Activated T-cell treated with anti-CD3 and anti-CD28 coated beads for 48 hours (primary cell): ENCODE measurements at places on chromosomes 16 and 17.

- DNase-seq: no peak
Observed at GRCh38 chr17:57099165-57099564, 14.1 kb downstream of the AKAP1 start.

- no peak for DNase-seq
Observed at GRCh38 chr16:74747716-74748615, 26.7 kb downstream of the FA2H start.

- no peak for DNase-seq
Observed at GRCh38 chr17:80372456-80372855, 42.5 kb upstream of the ENDOV start.

DNA sequence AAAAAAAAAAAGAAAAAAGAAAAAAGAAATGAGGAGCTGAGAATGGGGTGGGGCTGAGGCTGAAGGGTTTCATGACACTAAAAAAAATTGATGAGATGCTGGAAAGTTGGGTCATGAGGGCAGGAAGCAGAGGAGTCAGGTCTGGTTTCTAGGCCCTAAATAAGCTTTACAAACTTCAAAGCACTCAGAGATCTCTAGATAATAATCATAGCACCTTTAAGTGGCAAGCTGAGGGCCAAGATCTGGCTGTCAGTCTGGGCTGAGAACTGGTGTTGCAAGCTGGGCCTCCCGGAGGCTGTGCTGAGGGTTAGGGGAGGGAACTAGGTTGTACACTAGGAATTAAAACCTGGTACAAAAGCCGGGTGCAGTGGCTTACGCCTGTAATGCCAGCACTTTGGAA lies 6.4 kb downstream of the ZNF764 start:
- DNase-seq: peak; percentile 55

DNA sequence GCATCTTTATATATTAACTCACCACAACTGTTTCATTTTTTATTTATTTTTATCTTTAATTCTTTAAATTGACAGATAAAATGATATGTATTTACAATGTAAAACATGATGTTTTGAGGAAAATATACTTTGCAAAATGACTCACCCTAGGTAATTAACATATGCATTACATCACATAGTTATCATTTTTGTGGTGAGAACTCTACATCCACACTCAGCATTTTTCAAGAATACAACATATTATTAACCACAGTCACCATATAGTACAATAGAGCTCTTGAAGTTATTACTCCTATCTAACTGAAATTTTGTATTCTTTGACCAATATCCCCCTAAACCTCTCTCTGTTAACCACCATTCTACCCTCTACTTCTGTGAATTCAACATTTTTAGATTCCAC lies 194.7 kb upstream of the KIF2B start:
- DNase-seq: no peak

DNA sequence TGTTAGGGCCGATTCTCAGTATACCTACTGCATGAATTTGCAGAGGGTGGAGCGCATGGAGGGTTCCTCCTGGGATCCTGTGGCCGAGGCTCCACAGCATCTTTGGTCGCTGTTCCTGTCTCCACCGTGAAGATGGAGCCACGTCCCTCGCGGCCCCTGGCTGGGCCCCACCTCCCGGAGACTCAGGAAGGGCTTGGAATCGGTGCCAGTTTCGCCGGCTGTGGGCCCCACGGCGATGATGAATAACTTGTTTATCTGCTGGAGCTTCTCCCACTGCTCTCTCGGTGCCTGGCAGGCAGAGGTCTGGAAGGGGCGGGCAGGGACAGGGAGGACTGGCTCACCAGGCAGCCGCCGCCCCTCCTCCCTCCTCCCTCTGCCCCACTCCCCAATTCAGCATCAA lies 8.1 kb downstream of the SLC5A11 start:
- no peak for DNase-seq

GRCh38 chr16:86520317-86521210 lies 10.2 kb downstream of the FOXF1 start:
- no peak for DNase-seq

DNA sequence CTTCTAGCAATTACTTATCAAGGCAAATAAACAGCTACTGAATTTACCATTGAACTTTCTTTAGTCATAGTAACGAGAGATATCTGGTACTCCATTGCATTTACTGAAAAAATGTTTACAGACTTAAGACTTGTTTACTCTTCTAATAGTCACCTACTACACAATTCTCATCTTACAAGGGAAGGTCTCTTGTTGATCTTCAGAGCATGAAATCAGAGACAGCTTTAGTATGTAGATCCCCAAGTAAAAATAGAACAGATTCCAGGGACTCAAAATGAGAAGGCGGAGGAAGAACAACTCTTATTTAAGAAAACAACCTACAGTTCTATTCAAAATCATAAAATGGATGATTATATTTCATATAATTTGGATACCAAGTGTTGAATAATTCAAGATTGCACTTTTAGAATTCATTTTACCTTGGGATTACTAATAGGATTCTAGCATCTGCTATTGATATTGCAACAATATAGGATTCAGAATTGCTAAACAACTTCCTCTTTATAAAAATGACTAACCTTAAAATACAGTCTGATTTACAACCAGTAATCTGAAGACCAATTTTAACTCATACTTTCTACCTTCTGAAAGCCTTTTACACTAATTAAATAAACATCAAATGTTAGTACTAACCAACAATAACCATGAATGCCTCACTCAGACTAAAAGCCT lies 20.8 kb downstream of the UBE2G1 start:
- no peak for DNase-seq
